ENCODE measurements at places on chromosomes 11 and 22. TPM values are rescaled to one million over a fixed set of nuclear protein-coding genes. Genes with fewer than 3 reads are reported as not detected.

Gene UBQLN3
- not detected for total RNA-seq

Gene VPREB1
- total RNA-seq = not detected

Gene ELFN2
- not detected for total RNA-seq

Gene SEPTIN5
- total RNA-seq = 69.7 TPM

Gene PAX6
- total RNA-seq = not detected

Gene MRGPRF
- total RNA-seq = 4.0 TPM

Gene MFRP
- not detected for total RNA-seq

Gene CTSF
- total RNA-seq = 47.3 TPM
